AG09309 (cell line): ENCODE measurements at places on chromosomes 16 and 17.

- no peak for DNase-seq
These were observed 32.7 kb downstream of the COX10 start for GRCh38 chr17:14101976-14102375.

DNA sequence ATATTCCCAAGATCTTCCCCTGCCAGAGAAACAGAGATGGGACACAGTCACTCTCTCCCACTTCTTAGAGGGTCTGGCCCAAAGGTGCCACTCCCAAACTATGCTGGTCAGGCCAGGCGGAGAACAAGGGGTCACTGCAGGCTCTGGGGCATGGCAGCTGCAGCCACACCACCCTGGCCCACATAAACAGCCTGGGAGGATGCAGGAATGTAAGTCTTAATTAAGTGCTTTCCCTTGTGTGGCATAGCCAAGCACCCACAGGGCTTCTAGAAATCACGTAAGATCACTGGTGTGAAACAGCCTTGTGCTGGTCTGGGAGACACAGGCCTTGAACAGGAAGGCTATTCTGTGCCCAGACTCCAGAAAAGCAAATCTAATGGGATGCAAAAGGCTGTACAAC is 31.5 kb downstream of the ABCC12 start:
- no peak for DNase-seq

DNA sequence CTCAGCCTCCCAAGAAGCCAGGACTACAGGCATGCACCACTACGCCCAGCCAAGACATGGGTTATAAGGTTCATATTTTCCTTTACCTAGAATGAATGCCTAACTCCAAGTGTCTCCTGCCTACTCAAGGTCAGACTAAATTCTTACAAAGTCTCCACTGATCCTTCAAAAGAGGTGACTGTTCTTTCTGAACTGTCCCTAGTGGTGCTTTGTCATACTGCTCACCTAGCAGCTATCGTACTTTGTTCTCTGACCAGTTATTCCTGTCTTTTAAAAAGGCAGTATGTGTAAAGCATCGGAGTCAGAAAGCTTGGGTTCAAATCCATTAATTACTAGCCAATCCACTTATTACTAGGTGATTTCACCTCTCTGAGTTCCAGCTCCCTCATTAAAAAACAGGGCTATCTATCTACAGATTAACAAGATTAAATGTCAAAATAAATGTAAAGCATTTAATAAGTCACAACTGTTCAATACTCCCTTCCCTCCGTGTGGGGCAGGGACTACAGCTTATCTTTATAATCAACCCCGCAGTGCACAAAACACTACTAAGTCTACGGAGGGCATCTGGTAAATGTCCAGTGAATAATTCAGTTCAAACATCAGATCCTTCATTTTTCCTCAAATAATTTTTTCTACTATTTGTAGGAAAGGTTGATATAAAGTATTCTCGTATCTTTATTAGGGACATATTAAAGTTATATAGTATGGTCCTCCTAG is 20.0 kb upstream of the ITGA2B start:
- DNase-seq: no peak

DNA sequence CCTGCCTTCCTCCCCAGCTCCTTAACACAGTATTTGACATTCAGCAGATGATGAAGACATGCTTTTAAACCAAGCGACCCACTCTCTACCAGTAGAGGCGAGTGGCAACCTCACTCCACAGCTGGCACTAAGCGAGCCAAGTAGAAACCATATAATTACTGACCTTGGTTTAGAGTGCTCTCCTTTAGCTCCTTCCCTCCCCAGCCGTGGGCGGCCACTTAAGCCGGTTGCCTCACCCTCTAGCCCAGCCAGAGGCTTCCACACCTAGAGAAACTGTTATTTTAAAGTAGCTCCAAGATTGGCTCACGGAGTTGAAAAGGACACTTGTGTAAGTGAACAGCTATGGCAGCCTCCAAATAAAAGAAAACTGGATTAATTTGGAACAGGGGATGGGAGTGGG is 109.1 kb upstream of the CRHR1 start:
- DNase-seq: no peak

GRCh38 chr16:26963109-26963508 is 103.6 kb upstream of the C16orf82 start:
- DNase-seq: no peak

DNA sequence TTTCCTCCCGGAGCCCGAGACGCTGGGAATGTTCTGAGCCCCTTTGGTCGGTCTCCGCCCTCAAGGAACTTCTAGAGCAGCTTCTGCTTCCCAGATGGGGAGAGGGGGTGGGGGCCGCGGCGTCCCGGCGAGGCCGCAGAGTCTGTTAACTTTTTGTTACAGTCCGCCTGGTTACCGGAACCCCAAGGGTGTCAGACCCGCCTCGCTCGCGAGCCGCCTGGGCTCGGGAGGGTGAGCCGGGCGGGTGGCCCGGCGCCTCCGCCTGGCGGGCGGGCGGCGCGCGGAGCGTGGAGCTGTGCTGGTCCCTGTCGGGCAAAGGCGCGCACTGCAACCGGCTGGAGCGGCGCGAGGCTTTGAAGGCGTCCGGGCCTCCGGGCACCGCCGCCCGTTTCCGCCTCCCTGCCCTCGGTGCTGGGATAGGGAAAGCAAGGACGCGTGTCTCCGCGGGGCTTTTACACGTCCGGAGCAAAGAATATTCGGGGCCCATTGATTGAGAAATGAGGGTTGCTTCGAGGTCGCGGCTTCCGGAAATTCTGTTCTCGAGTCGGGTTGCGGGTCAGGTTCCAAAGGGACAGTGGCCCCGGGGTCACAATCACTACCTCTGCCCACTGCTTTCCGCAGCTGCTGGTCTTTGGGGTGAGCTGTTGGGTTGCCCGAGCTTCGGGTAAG is 1.7 kb downstream of the HS3ST3B1 start:
- DNase-seq: no peak

DNA sequence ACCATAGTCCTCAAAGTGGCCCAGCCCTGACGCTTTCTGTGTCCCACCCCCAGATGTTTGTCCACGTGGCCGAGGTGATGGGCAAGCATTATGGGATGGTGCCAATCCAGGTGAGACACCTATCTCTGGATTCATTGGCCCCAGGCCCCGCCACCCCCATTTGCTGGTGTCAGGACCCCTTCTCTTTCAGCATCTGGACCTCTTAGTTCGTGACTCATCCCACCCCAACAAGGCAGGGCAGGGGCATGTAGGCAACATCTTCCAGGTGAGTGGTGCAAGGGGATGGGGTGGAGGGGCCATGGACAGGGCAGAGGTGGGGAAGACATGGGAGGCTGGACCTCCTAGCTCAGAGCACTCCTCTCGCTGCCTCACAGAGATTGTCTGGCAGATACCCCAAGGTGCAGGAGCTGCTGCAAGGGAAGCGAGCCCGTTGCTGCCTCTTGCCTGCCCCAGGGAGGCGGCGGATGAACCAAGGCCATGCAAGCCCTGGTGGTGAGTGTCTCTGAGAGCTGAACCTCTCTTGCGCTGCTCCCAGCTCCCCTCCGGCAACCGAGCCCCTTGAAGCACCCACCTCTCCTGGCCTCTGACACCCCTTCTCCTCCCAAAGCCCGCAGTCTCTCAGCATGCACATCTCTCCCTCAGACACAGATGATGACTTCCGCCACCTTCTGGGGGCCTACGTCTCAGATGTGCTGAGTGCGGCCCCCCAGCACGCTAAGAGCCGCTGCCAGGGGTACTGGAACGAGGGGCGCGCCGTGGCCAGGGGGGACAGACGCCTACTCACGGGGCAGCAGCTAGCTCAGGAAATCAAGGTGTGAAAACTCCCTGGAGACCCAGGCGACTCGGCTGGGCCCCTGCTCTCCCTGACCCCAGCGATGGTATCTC is 3.6 kb downstream of the RNF112 start:
- no peak for DNase-seq

- DNase-seq: no peak
These were observed 57.8 kb downstream of the LMF1 start for GRCh38 chr16:912684-913613.

GRCh38 chr16:84119368-84119767 is 2.6 kb upstream of the MBTPS1 start:
- DNase-seq: no peak

GRCh38 chr17:6075050-6075449 is 4.9 kb downstream of the WSCD1 start:
- DNase-seq: no peak

- DNase-seq: no peak
These were observed 5.2 kb downstream of the HSD17B2 start for GRCh38 chr16:82040296-82040695.

GRCh38 chr17:17706140-17707060 is 25.1 kb downstream of the RAI1 start:
- no peak for DNase-seq

DNA sequence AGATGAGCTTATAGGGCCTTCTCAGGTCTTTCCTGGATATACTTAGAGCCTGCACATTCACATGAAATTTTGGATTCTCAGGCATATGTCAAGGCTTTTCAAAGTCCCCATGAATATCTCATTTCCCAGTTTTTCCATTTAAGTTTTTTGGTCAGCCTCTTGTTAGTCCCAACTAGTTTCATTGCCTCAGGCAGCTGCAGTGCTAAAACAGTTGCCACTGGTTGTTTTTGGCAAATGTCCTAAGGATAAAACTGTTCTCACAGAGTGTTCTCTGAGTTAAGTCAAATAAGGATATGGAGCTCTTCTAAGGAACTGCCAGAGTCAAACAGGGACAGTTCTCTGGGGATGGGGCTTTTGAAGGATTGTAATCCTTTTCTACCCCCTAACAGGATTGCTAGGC is 39.9 kb upstream of the ABCC11 start:
- DNase-seq: no peak

DNA sequence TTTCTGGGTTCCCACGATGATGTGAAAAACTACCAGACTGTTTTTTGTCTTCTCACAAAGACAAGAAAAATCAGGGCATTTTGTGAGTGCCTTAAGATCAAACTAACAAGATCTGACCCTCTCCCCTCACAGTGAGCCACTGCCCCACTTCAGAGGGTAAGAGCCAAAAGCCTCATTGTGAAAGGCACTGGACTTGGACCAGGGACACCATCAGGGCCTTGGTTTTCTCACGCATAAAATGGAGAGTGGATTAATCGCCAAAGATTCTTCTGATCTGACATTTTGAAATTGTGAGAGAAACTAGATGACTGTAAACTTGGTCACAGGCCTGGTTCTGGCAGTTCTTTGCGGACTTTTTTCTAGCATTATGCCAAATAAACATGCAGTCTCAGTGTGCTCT is 21.0 kb upstream of the ENDOV start:
- no peak for DNase-seq

GRCh38 chr17:16880121-16880842 is 91.6 kb downstream of the TNFRSF13B start:
- no peak for DNase-seq

GRCh38 chr16:77402672-77403071 is 32.2 kb downstream of the ADAMTS18 start:
- no peak for DNase-seq

DNA sequence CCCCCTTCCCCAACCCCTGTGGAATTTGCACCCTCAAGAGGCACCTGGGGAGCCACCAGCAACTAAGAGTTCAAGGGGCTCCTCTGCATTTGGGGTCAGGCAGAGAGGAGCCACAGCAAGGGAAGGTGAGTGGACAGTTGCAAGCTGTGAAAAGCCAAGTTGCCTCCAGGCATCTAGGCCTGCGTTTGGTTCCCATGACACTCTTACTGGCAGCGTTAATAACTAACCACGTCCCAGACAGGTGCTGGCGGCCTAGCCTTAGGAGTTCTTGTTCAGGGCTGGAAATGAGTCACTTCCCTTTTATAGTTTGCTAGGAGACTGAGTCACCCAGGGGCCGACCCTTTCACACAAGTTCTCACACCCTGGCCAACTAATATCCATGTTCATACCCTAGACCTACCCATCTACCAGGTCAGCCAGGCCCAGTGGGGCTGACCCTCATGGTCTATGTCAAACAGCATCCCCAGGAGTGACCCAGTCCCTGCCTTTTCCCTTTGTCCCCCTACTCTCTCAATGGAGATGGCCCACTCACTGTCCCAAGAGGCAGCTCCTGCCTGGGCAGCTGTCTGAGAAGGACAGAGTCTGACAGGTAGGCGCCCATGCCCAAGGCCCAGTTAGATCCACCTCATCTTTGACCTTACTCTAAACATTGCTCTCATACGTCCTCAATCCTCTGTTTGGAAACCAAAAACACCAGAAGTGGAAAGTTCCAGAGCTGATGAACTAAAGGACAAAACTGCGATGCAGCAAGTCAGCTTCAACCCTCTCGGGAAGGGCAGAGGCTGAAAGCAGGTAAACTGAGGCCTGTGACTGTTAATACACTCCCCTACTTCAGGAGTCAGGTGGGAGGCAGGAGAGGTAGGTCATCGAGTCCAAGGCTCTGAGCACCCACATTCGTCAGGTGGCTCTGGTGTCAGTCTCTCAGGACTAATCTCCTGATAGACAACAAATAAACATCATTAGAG is 300.6 kb downstream of the SOX9 start:
- peak; percentile 74 for DNase-seq

DNA sequence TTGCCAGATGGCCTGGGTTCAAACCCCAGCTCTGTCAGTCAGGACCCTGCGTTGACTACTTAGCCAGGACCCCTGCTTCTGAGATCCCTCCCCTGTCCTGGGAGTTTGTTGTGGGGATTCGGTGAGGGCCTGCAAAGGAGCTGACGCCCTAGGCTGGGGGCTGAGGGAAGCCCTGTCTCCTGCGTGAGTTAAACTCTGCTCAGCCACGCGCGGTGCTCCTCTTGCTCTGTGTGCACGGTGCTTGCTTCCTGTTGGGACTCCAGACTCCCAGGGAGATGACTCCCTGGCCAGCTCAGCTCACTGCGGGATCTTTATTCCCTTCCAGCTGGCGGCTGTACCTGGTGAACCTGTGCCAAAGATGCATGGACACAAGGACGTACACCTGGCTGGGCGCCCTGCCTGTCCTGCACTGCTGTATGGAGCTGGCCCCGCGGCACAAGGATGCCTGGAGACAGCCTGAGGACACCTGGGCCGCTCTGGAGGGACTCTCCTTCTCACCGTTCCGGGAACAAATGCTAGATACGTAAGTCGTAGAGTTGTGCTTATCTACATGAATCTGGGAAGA is 37.4 kb downstream of the RNF213 start:
- no peak for DNase-seq

DNA sequence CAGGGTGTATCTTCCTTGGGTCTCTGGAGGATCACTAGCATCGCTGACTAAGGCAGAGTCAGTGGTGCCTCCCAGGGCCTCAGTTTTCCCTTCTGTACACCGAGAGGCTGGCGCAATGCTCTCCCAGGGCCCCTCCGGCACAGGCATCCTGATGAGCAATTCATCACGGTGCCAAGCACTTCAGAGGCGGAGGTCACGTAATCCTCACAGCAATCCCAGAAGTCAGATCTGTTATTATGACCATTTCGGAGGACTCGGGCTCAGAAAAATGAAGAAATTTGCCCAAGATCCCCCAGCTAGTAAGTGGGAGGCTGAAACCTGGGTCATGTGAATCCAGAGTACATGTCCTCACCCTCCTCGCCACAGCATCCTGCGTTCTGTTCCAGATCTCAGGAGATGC is 46.5 kb downstream of the AIPL1 start:
- DNase-seq: no peak

DNA sequence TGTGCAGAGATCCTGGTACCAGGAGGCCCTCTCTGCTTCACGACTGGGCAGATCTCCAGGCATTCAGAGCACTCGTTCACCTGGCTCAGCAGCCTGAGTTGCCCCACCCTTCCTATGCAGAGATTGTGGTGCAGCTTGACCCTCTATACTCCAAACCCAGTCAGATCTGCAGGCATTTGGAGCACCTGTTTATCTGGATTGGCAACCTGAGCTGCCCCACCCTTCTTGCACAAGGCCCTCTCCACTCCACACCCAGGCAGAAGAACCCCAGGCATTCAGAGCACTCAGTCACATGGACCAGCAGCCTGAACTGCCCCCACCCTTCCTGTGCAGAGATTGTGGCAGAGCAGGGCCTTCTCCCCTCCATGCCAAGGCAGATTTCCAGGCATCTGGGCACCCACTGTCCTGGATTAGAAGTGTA is 88.4 kb upstream of the CDH5 start:
- no peak for DNase-seq

GRCh38 chr16:47079860-47080259 is 63.9 kb downstream of the NETO2 start:
- DNase-seq: no peak
